Keratinocyte (primary cell): ENCODE measurements at places on chromosomes 5 and 9. TPM values are rescaled to one million over a fixed set of nuclear protein-coding genes. Genes with fewer than 3 reads are reported as not detected.

The C1QTNF3 gene
- 0.17 to 1.1 TPM (median 1.0 TPM) in 3 replicates for polyA plus RNA-seq

The SLC6A3 gene
- 0.03 TPM in 1 of 3 replicates, not detected in the others for polyA plus RNA-seq

The WHRN gene
- polyA plus RNA-seq, result 1.2 to 2.2 TPM (median 1.5 TPM) in 3 replicates

The PCDHB4 gene
- 0.04 to 0.05 TPM in 2 of 3 replicates, not detected in the other for polyA plus RNA-seq

The PDE8B gene
- polyA plus RNA-seq, result not detected in 3 replicates

The FANCC gene
- 4.8 to 8.3 TPM (median 8.1 TPM) in 3 replicates for polyA plus RNA-seq

The PCDHGA2 gene
- 0.14 to 0.37 TPM (median 0.35 TPM) in 3 replicates for polyA plus RNA-seq

The DNAH5 gene
- polyA plus RNA-seq, result 0.49 to 0.73 TPM (median 0.67 TPM) in 3 replicates

The TRPM6 gene
- polyA plus RNA-seq, result 0.18 to 0.24 TPM (median 0.22 TPM) in 3 replicates

The NMUR2 gene
- polyA plus RNA-seq, result 0.05 TPM in 1 of 3 replicates, not detected in the others

- no peak for DNase-seq
These were observed 179.6 kb downstream of the GNAQ start for GRCh38 chr9:77851882-77852595.

GRCh38 chr9:80498001-80498555 lies 926.3 kb downstream of the TLE4 start:
- no peak for DNase-seq

DNA sequence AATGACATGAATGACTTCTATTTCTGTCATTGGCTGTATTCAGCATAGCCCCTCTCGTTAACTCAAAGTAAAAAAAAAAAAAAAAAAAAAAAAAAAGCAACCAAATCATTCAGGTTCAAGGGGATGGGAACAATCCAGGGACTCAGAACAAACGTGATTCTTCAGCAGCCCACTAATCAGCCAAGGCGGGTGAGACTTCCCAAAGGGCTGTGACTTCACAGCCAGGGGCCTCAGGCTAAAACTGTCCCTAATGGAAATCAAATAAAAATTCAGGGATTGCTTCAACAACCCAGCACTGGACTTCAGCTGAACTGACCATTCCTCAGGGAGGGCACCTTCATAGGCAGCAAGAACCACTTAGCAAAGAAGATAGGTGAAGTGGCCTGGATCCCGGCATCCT lies 86.2 kb upstream of the FAM169A start:
- no peak for DNase-seq

- no peak for DNase-seq
These were observed 208.0 kb upstream of the PDE4D start for GRCh38 chr5:60101573-60101972.

- no peak for DNase-seq
These were observed 98.4 kb downstream of the LIX1 start for GRCh38 chr5:97044052-97044451.

- no peak for DNase-seq
These were observed 378.9 kb downstream of the ELAVL2 start for GRCh38 chr9:23447166-23447565.

DNA sequence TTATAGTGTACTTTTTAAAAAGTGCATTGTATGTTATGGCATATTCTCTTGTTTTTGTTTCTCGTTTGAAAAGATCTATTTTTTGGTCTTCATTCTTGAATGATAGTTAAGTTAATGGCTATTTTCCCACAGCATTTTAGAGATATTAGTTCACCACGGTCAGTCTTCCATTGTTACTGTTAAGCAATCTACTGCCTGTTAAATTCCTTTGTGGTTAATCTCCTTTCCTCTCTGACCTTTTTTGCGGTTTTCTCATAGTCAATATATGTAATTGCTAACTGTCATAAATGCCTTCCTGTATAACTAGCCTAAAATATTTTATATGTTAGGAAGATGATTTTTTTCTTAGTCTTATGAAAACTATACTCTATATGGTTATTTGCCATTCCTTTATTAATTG lies 250.8 kb upstream of the FBXL7 start:
- DNase-seq, result no peak

DNA sequence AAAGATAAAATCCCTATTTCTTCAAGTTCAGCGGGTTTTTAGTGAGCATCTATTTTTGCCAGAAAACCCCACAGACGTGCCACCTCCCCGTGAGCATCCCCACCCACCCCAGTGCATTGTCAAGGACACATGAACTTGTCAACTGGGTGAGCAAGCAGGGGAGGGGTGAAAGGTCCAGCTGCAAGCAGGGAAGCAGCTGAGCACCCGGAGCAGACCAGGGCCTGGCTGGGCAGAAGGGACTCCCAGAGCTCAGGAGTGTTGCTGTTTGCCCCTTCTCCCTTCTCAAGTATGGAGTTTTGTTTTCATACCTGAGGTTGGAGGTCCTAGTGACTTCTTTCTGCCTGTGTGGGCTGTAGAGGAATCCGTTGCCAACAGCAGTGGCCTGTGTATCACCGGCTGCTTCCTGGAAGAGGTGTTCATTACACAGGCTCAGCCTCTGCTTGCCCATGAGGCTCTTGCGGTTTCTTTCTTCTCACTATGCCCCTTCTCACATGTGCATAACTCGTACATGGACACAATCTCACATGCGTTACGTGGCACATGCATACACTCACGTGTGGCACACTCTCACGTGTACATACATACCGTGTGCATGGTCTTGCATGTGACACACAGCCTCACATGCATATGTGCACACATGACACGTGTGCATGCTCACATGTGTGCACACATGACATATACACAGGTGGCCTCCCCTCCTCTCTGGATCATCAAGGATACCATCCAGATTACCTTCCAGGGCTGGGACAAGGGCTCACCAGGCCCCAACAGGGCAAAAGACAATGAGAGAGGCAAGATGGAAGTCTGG lies 126.7 kb downstream of the MVB12B start:
- DNase-seq, result no peak

GRCh38 chr5:176180339-176180738 lies 57.9 kb upstream of the SIMC1 start:
- DNase-seq, result no peak

DNA sequence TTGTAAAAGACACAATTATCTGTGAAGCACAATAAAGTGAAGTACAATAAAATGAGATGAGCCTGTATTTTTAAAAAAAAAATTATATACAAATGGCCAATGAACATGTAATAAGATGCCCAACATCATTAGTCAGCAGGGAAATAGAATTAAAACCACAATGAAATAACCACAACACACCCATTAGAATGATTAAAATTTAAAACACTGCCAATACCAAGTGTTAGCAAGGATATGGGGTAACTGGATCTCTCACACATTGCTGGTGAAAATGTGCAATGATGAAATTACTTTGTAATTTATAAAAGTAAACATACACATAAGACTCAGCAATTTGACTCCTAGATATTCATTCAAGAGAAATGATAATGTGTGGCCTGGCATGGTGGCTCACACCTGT lies 62.8 kb downstream of the SHOC1 start:
- DNase-seq, result no peak

- no peak for DNase-seq
These were observed 586 bp upstream of the PDZD2 start for GRCh38 chr5:31638345-31638744.

GRCh38 chr5:35101016-35101415 lies 53.3 kb upstream of the AGXT2 start:
- DNase-seq, result no peak

- DNase-seq, result peak; percentile 64
These were observed 180.4 kb downstream of the GAS1 start for GRCh38 chr9:86766912-86767311.

- no peak for DNase-seq
These were observed 78.3 kb upstream of the SEMA6A start for GRCh38 chr5:116652903-116653302.

DNA sequence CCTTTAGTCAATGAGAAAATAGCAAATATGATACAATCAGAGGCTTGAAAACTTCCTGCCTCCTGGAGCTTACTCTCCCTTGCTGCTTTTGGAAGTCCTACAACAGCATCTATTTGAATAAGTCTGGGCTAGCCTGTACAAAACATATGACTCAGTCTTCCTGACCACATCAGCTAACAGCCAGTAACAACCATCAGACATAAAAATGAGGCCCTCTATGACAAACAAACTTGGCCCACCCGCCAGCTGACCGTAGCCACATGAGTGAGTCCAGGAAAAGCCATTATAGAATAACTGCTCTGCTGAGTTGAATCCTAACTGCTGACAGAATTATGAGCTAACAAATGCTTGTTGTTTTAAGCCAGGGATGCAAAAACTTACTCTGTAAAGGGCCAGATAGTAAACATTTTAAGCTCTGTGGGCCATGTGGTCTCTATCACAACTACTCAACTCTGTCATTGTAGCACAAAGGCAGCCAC lies 347.6 kb downstream of the PTPRD start:
- peak; percentile 38 for DNase-seq

- DNase-seq, result no peak
These were observed 142.1 kb upstream of the NMUR2 start for GRCh38 chr5:152547202-152547601.

DNA sequence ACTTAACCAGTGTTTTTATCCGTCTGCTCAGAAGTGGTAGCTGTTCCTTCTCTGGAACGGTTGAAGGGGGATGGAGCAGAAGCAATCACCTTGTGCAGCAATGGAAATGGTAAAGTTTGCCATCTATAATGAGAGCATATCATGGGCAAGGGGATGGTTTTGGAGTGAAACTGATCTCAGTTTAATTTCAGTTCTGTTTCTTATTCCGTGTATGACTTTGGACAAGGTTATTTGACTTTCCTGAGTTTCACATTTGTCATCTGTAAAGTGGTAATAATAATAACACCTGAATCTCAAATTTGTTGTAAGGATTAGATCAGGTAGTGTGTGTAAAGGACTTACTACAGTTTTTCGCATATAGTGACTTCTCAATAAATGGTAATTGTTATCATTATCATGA lies 106.1 kb downstream of the PCSK1 start:
- no peak for DNase-seq

DNA sequence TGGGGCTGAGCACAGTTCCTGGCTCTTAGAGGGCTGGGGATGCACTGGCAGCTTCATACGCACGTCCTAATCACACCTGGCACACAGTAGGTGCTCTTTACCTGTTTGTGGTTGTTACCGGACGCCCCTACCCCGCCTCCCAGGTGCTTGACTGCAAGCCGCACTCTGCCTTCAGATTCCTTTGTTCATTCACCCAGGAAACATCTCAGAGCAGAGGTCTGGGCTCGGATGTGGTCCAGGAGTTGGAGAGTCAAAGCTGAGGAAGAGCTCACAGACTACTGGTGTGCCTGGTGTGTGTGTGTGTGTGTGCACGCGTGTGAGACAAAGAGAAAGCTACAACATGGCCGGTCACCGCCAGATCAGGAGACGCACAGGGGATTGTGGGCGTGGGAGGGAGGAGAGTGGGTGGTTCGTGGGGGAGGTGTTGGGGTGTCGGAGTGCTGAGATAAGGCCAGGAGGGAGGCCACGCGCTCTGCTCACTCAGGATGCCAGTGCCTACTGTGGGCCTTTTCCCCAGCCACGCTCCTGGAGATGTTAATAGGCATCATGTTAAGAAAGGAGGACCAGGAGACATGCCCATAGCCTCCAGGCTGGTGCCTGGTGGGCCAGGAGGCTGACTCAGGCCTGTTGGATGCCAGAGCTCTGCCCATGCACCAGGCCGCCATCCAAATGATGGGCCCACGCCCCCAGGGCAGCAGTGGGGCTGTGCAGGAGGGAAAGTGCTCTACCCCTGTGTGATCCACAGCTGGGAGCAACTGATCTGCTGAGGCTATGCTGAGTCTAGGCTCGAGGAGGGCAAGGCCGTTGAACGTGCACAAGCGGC lies 39.9 kb downstream of the CRB2 start:
- no peak for DNase-seq

- no peak for DNase-seq
These were observed 44.7 kb upstream of the VCAN start for GRCh38 chr5:83426855-83427254.

DNA sequence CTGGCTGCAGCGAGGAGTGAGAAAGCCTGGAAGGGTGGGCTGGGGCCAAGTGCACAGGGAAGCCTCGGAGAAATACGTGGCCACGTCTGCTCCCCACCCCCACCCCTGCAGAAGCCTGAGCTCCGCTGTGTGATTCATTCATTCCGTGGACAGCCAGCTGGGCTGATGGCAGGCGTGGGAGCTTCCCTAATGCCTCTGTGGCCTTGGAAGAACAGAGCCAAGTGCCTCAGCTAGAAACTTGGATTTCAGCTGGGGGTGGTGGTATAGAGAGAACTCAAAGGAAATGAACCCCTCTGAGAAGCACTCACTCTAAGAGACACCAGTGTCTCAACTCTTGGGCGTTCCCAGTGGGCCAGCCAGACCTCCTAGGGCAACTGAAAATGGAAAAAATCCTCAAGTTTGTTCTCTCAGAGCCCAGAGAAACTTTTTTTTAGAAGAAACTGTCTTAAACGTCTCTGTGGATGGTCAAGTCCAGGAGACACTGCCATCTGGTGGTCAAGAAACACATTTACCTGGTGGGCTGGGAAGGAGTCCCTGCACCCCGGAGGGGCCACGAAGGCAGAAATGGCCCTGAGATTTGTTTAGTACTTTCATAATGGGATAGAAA lies 18.0 kb downstream of the ATOX1 start:
- DNase-seq, result no peak

GRCh38 chr5:38889424-38889823 lies 43.6 kb downstream of the OSMR start:
- no peak for DNase-seq

- no peak for DNase-seq
These were observed 3.7 kb upstream of the PJA2 start for GRCh38 chr5:109413458-109413857.
